Peyer's patch (tissue), 4 donors: ENCODE measurements at places on chromosomes 7 and 10. TPM values are rescaled to one million over a fixed set of nuclear protein-coding genes. Genes with fewer than 3 reads are reported as not detected.

GRCh38 chr10:78757344-78757925 lies 311.3 kb upstream of the ZMIZ1 start:
- no peak for DNase-seq

The OR9A2 gene
- not detected for total RNA-seq

DNA sequence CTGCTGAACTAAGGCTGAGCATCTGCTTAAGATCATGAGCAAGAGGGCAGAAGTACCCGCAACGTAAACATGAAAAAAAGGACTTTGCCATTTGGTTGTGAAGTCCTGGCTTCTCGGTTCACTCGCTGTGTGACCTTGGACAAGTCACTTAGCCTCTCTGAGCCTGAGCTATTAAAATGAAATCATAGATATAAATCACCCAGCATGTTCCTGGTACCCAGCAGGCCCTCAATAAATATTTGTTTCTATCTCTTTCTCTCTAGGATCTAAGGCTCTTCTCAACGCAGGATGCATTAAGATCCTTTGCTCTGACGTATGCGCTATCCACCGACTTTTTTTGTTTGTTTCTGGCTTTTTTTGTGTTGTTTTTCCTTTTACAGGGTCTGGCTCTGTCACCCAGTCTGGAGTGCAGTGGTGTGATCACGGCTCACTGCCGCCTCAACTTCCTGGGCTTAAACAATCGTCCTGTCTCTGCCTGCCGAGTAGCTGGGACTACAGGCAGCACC lies 6.7 kb downstream of the HIP1 start:
- DNase-seq, result no peak

The TBXAS1 gene
- total RNA-seq, result 227 TPM
